ENCODE measurements at places on chromosomes 12 and 14.
A peak's percentile ranks its signal among the peaks of the same experiment; 100 is the strongest.

- DNase-seq = no peak
These were observed 42.0 kb upstream of the NT5DC3 start for GRCh38 chr12:103882861-103883596.

GRCh38 chr14:94543449-94544124 is 17.7 kb upstream of the SERPINA4 start:
- no peak for DNase-seq

GRCh38 chr12:69501154-69501895 is 31.1 kb downstream of the FRS2 start:
- DNase-seq = no peak

- no peak for DNase-seq
These were observed 111.4 kb upstream of the SFSWAP start for GRCh38 chr12:131599190-131600159.

DNA sequence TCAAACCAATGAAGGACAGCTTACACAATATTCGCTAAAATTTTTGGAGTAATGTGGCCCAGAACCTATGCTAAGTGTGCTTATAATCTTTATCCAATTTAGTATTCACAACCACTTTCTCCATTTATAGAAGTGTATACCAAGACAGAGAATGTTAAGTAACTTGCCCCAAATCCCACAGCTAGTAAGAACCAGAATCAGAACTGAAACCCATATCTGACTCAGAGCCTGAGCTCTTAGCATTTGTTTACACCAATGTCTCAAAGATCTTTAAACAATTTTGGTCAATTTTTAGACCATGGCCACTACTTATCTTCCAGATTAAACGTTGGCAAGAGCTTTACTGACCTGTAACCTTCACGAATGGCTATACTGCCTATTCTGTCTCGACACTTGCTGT is 53.0 kb downstream of the PAPLN start:
- DNase-seq = peak; percentile 34

DNA sequence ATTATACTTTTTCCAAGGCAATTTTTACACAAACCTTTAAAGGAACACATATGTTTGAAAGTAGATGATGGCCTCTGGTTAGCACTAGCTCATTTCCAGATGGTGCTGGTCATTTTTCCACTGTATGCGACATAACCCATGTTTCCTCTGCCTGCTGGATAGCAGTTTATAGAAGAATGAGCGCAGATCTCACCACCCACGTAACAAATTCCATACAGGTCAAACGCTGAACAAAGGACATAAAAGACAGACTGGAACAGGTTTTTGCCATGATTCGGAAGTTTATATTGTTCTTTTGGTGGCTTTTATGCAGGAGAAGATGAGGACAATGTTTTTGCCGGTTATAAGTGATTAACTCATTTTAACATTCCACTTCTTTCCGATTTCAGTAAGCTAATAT is 30.7 kb downstream of the PPP1R36 start:
- no peak for DNase-seq

- DNase-seq = no peak
These were observed 219.4 kb downstream of the DIO2 start for GRCh38 chr14:79991866-79992265.

GRCh38 chr14:54686871-54687749 is 120.2 kb downstream of the SAMD4A start:
- no peak for DNase-seq

- DNase-seq = no peak
These were observed 41.3 kb downstream of the ELK3 start for GRCh38 chr12:96235484-96235826.

DNA sequence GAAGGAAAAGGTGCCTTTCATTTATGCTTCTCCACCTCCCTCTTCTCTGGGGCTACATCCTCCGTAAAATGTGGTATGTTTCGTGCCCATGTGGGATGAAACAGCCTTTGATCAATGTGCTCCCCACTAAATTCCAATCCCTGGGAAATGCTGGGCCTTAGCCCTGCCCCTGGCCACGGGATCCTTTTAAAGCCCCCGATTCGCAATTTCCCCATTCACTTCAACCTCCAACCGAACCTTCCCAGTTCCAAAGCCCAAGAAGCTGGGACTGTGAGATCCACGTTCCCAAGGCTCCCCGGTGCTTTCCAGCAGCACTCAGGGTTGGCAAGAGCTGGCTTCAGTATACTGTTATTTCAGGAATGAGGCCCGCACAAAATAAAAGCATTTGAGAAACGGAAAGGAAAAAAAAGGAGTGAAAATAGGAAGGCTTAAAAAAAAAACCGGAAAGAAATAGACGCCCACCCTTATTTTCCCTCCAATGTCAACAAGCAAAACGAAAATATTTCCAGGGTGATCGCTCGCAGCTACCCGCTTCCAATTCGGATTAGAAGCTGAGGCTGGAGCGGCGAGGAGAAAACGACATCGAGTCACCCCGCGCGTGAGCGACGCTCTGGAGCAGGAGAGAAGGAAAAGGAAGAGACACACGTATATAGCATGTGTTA is 1.3 kb upstream of the FOXG1 start:
- no peak for DNase-seq

GRCh38 chr12:107684990-107685359 is 624 bp upstream of the PWP1 start:
- DNase-seq = peak; percentile 24

DNA sequence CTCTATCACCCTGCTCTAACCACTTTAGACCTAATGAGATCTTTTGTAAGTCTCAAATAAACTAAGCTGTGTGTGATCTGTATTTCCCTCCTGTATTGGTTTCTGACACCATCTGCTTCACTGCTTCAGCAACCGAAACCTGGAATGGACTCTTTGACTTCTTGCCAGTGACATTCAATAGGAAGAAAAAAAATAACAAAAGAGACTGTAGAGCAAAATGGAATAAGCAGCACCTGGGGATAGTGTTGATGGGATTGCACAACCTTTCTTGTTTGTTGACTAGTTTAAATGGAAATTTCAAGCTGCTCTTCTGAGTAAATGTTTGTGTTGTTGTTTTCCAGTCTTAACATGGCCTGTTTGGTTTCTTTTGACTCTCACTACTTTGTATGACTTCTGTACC is 888.6 kb upstream of the SEL1L start:
- DNase-seq = no peak

- DNase-seq = no peak
These were observed 177.8 kb upstream of the EGLN3 start for GRCh38 chr14:34128665-34129064.

DNA sequence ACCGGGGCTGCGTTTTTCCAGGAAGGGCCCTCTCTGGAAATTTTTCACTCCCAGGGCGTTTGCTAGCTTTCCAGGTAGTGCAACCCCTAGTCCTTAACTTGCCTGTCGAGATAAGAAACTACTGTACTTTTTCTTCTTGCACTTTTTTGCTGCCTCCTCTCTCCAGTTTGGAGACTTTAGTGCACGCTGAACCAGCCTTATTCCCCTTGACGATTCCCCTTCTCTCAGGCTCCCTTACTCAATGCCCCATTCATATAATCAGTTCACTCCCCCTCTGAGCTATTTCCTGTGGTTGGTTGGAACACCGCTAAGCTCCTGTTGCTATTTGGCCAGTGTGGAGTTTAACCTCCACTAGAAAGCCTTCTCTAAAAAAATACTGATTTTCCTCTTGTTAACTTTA is 682 bp downstream of the CREBL2 start:
- DNase-seq = no peak

- no peak for DNase-seq
These were observed 42.5 kb upstream of the DIO3 start for GRCh38 chr14:101518611-101519473.
